Amniotic stem cell (primary cell): ENCODE measurements at places on chromosomes 2 and 18.

- DNase-seq = no peak
Observed at GRCh38 chr2:152423684-152424083, 88.7 kb downstream of the FMNL2 start.

- no peak for DNase-seq
Observed at GRCh38 chr18:24080861-24081260, 58.0 kb upstream of the CABYR start.

- no peak for DNase-seq
Observed at GRCh38 chr2:38508311-38509039, 94.3 kb downstream of the HNRNPLL start.

DNA sequence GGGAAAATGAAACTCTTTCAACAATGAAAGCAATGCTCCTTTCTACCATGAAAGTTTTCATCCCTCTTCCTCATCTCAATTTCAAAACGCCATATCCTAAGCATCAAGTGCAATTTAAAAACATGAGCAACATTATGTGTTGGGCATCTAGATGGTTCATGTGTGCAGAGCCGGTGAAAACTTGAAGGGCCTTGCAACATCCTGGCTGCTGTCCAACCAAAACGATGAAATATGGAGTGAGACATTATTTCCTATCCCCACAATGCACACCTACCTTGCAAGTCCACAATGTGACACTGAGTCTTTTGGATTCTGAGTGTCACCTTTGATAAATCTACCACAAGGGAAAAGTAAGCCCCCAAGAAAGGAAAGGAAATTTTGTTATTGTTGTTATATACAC is 110.0 kb downstream of the NCKAP5 start:
- no peak for DNase-seq

GRCh38 chr2:143611336-143611735 is 482.1 kb downstream of the ARHGAP15 start:
- no peak for DNase-seq

DNA sequence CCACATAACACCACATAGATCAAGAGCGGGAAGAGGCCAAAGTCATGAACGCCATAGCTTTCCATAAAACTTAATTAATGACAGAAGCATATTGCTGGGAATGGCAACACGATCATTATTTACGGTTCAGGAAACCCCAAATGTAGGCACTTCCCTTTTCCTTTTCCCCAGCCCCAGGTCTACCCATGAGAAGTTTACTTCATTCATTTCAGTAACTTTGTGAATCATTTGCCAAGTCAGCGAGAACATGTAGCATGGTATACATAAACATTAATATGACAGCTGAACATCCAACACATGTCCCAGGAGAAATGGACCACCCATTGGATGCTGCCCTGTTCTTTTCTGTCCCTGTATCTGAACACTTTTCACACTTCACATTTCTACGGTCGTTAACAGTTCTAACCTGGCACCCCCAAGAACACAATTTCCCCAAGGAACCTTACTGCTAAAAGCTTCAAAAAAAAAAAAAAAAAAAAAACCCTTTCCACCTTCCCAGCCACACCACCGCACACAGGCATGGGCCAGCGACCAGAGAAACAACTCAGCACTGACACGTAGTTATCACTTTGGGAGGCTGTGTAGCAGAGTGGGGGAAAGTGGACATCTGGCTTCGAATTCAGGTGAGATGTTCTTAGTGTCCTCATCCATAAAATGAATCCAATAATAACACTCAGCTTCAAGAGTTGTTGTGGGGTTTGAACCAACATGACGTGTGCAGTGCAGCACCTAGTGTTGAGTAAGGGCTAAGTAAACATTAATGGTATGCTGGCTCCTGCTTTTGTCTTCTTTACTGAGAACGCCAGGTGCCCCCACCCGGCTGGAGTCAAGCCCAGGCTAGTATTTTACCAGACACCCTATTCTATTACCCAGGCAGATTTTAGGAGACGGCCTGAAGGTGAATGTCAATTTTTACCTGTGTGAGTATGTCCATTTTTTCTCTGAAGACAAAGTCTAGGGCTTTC is 371.5 kb downstream of the LNPK start:
- DNase-seq = no peak

GRCh38 chr2:128689971-128690370 is 371.3 kb upstream of the HS6ST1 start:
- no peak for DNase-seq

- DNase-seq = no peak
Observed at GRCh38 chr2:234341306-234341985, 155.4 kb downstream of the ARL4C start.

DNA sequence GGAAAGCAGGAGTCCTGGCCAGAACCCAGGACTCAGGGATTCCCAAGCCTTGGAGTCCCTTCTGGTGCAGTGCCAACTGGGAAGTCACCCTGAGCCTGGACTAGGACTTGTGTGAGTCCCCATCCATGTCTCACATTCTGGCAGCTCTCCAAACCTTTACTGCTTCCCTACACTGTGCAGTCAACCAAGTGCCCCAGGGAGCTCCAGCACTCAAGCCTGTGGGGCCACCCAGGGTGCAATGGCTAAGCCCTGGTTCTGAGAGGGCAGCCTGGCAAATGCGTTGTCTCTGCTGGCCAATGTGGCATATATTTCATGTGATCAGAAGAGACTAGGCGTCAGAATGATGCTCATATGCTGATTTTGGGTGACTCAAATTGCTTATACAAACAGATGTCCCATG is 223.4 kb downstream of the SP3 start:
- DNase-seq = no peak

DNA sequence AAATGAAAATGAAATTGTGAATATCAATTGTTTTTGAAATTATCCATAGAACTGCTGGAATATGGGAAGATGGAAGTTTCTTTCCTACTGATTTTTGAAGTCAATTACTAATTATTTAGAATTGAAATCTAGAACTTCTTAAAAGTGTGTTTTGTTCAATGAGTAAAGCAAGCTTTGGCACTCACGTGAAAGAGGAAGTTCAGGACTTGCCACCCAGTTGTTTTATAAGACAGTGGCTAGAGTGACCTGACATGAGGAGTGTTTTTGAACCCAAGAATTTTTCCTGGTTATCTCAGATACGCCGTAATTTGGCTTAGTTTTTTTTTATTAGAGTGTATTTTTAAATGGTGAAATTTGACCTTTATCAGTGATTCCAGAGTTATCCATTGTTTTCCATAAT is 3.5 kb downstream of the MXD1 start:
- DNase-seq = no peak

GRCh38 chr2:3959372-3959771 is 256.0 kb downstream of the DCDC2C start:
- DNase-seq = no peak

DNA sequence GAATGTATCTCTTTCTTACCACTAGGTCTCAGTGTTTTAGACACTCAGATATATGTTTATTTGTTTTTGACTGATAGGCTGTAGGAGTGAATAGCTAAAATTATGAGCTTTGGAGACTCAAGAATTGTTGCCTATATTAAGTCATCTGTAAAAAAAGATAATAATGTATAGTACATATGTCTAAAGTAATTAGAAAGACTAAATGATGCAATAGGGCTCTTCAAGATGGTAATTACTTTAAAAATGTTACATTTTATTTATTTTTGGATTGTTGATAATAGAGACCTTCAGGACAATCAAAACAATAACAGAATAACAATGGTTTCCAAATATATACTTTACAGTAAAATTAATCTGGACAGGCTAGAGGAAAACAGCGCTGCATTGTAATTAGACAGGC is 19.9 kb upstream of the SCN7A start:
- DNase-seq = no peak

DNA sequence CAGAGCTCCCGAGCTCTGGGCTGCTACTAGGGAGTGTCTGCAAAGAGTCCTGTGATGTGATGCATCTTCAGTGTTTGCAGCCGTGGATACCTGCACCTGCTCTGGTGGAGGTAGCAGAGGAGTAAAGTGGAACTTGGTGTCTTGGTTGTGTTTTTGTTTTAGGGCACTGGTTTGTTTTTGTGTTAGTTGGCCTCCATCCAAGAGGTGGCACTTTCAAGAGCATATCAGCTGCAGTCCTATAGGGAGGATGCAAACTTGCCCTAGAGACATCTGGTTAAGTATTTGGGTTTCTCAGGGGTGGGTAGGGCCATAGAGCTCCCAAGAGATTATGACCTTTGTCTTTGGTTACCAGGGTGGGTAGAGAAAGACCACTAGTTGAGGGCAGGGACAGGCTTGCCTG is 1249.0 kb upstream of the FAM98A start:
- no peak for DNase-seq

GRCh38 chr2:118300832-118301231 is 212.6 kb downstream of the INSIG2 start:
- DNase-seq = no peak

GRCh38 chr2:29223851-29224692 is 108.9 kb downstream of the CLIP4 start:
- no peak for DNase-seq

DNA sequence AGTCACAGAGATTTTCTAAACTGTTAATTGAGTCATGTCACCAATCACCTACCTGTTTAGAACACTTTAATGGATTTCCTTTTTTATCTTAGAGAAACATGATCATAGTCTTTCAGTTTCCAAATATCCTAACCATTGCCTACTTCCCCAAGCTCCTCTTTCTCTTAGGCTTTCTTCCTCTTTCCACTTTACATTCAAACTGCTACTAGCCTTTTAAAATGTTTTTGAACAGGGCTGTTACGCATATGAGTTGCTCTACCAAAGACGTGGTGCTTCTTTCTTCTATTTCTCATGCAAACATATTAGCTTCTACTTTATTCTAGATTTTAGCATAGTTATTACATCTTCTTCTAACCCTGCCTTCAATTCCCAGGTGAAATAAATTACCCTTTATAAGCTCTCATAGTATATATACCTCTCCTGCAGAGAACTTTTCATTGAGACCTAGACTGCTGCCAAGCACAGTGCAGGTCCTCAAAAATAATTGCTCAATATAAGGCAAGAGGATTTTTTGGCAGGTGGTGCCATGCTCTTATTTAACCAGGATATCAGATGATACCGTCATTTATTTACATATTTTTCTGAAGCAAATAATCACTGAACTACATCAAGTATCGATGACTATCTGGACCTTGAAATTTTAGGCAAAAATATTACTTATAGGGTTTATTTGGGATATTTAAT is 937.1 kb downstream of the TSN start:
- no peak for DNase-seq

DNA sequence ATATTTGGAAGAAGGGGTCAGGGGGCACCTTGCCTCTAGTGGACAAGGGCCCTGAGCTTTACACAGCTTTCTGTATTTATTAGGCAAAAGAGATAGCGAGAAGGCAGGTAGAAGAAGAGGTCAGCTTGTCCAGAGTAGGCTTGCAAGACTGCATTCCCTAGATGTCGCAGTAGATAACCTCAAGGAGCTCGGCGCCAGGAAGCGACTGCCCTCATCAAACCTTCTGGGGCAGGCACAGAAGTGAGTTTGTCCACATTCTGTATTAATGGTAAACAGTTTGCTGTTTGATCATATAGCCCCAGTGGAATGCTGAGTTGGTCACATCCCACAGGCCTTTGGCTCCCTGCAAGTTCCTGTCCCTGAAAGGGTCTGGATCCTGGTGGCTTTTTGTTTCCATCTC is 7.0 kb downstream of the CHCHD5 start:
- DNase-seq = no peak

DNA sequence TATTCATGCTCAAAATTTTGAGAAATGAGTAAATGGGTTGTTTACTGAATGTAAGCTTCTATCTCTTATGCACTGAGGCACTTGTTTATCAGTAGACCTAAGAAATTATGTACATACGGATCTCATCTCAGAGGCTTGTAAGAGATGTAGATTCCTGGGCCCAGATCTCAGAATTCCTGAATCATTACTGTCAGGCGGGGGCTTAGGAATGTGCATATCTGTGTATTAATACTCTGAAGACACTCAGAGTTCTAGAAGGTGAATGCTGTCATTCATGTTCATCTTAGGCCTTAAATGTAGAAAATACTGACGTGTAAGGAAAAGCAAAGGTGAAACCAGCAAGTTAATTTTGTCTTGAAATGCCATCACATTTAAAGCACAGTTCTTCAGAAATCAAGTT is 169.6 kb downstream of the FMNL2 start:
- DNase-seq = no peak

DNA sequence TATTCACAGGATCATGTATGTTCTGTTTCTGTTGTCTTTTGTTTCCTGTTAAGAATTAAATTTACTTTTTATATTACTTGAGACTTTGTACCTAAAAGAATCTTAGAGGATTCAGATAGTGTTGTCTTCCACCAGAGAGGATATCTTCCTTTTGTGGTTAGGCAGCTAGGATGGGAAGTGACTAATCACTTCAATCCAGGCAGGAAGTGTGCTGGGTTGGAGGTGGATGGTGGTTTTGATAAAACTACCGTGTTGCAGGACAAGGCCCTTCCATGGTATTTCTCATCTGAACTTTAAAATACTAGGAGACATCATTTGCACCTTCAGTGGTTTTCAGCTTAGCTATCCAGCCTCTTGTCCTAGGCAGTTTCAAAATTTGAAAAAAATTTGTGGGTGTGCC is 728.6 kb upstream of the CDH2 start:
- no peak for DNase-seq

DNA sequence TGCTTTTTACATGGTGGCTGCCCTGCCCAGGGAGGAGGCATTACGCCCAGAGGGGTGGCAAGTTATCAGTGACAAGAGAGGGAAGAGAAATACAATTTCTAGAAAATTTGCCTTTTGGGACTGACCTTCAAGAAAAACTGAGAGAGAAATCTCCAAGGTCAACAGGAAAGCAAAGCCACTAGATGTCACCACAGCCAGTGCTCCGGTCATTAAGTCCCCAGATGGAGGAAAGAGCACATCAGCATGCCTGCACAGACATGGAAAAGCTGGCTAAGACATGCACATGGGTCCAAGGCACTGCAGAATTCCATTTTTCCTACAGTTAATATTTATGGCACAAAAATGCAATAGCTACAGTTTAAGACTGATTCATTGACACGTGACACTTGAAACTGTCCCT is 21.0 kb downstream of the FHL2 start:
- no peak for DNase-seq

GRCh38 chr2:99421469-99421868 is 68.3 kb downstream of the REV1 start:
- no peak for DNase-seq

DNA sequence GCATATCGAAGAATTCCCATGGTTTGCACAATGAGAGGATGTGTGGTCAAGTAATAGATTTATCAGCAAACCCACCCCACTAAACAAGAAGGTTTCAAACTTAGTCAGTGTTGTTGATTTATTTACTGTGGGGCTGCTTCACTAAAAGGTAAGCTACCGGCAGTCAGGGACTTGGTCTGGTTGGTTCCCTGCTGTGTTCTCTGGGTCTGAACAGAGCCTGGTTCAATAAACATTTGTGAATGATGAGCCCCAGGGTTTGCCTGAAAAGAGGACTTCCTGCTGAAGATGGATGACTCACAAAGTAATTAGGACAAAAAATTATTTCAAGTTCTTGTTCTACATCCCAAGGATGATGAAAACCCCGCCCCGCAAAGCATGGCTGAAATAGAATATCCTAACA is 108.3 kb downstream of the SPP2 start:
- DNase-seq = no peak

- no peak for DNase-seq
Observed at GRCh38 chr2:208985644-208986043, 438.2 kb upstream of the MAP2 start.

DNA sequence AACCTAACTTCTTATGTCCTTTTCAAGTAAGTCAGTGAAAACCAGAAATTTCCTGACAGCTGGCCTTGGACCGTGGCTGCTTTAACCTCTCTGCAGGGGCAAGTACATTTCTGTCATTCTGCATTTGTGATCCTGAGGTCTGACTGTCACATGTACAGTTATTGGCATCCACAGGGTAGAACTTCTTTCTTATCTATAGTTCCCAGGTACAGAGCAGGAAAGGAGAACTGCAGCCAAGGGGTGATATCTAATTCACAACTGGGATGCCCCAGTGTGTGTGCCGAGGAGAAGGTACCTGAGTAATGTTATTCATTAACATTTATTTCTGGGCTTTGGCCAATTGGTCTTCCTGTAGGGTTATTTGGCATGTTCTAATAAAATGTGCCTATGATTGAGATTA is 468.9 kb downstream of the PARD3B start:
- no peak for DNase-seq
